ENCODE measurements at places on chromosomes 11 and 22. TPM values are rescaled to one million over a fixed set of nuclear protein-coding genes. Genes with fewer than 3 reads are reported as not detected.

ACR gene
- total RNA-seq: not detected

NFAM1 gene
- total RNA-seq: not detected

UPK2 gene
- total RNA-seq: not detected

MRGPRF gene
- 25.3 TPM for total RNA-seq

RAB39A gene
- total RNA-seq: not detected

CRYBB3 gene
- not detected for total RNA-seq

NPAS4 gene
- not detected for total RNA-seq

MCM5 gene
- total RNA-seq: 37.2 TPM

HIC2 gene
- 3.7 TPM for total RNA-seq

YDJC gene
- 27.1 TPM for total RNA-seq

BTG4 gene
- total RNA-seq: not detected

ZNF70 gene
- total RNA-seq: 3.3 TPM

PHLDA2 gene
- 16.8 TPM for total RNA-seq

OR4D5 gene
- total RNA-seq: not detected

CHRM4 gene
- not detected for total RNA-seq

MS4A12 gene
- total RNA-seq: not detected

WBP2NL gene
- total RNA-seq: not detected

SMTNL1 gene
- total RNA-seq: not detected

Measured in GM23248 (cell line).